ENCODE measurements at places on chromosomes 3 and 15. TPM values are rescaled to one million over a fixed set of nuclear protein-coding genes. Genes with fewer than 3 reads are reported as not detected.

The ST3GAL6 gene
- 1.2 TPM for polyA plus RNA-seq

The SLC28A1 gene
- not detected for polyA plus RNA-seq

The OR5K2 gene
- not detected for polyA plus RNA-seq

The STRIT1 gene
- polyA plus RNA-seq, result not detected

The RARRES1 gene
- polyA plus RNA-seq, result 39.0 TPM

The ZBED2 gene
- 0.11 TPM for polyA plus RNA-seq

The CAMK2N2 gene
- 0.07 TPM for polyA plus RNA-seq

The FEZF2 gene
- polyA plus RNA-seq, result not detected

The ERICH6 gene
- polyA plus RNA-seq, result not detected

The KNL1 gene
- 3.0 TPM for polyA plus RNA-seq

The POLQ gene
- polyA plus RNA-seq, result 1.4 TPM

The PRTG gene
- 1.2 TPM for polyA plus RNA-seq

The IL17RB gene
- not detected for polyA plus RNA-seq

The ANP32A gene
- polyA plus RNA-seq, result 67.8 TPM

The MOBP gene
- not detected for polyA plus RNA-seq

The ZIC1 gene
- not detected for polyA plus RNA-seq

The BSN gene
- 0.01 TPM for polyA plus RNA-seq

The SLC9C1 gene
- not detected for polyA plus RNA-seq

The CD200R1 gene
- not detected for polyA plus RNA-seq

The GOLGA8R gene
- 0.74 TPM for polyA plus RNA-seq

The CHRM5 gene
- polyA plus RNA-seq, result 0.07 TPM

The PIERCE2 gene
- 3.0 TPM for polyA plus RNA-seq

The SNX33 gene
- 17.4 TPM for polyA plus RNA-seq

The CPNE9 gene
- not detected for polyA plus RNA-seq

The C3orf49 gene
- not detected for polyA plus RNA-seq

The ALG1L2 gene
- 0.29 TPM for polyA plus RNA-seq

The SV2B gene
- polyA plus RNA-seq, result not detected

The TMEM44 gene
- 16.8 TPM for polyA plus RNA-seq

The CCDC54 gene
- not detected for polyA plus RNA-seq

The UROC1 gene
- not detected for polyA plus RNA-seq

The UACA gene
- polyA plus RNA-seq, result 133 TPM

The MRAS gene
- polyA plus RNA-seq, result 59.1 TPM

The FRMD5 gene
- 5.2 TPM for polyA plus RNA-seq

The CCDC33 gene
- not detected for polyA plus RNA-seq

The CSTA gene
- polyA plus RNA-seq, result 1.0 TPM

The SETMAR gene
- polyA plus RNA-seq, result 15.5 TPM

The DNAH12 gene
- not detected for polyA plus RNA-seq

The COX17 gene
- 19.2 TPM for polyA plus RNA-seq

The PLCD1 gene
- polyA plus RNA-seq, result 17.0 TPM

The SHC4 gene
- 5.1 TPM for polyA plus RNA-seq

The PPP2R3A gene
- polyA plus RNA-seq, result 26.6 TPM

The KCNAB1 gene
- polyA plus RNA-seq, result not detected

The TAGLN3 gene
- 2.2 TPM for polyA plus RNA-seq

The AQR gene
- polyA plus RNA-seq, result 25.2 TPM

The HYAL2 gene
- polyA plus RNA-seq, result 59.7 TPM

The ADAMTS17 gene
- polyA plus RNA-seq, result 0.05 TPM

The LYSMD4 gene
- polyA plus RNA-seq, result 3.2 TPM

The NR1I2 gene
- not detected for polyA plus RNA-seq

The ZNF774 gene
- 1.1 TPM for polyA plus RNA-seq

Data from AG04450 (cell line).